ENCODE measurements at places on chromosomes 1 and 21.

DNA sequence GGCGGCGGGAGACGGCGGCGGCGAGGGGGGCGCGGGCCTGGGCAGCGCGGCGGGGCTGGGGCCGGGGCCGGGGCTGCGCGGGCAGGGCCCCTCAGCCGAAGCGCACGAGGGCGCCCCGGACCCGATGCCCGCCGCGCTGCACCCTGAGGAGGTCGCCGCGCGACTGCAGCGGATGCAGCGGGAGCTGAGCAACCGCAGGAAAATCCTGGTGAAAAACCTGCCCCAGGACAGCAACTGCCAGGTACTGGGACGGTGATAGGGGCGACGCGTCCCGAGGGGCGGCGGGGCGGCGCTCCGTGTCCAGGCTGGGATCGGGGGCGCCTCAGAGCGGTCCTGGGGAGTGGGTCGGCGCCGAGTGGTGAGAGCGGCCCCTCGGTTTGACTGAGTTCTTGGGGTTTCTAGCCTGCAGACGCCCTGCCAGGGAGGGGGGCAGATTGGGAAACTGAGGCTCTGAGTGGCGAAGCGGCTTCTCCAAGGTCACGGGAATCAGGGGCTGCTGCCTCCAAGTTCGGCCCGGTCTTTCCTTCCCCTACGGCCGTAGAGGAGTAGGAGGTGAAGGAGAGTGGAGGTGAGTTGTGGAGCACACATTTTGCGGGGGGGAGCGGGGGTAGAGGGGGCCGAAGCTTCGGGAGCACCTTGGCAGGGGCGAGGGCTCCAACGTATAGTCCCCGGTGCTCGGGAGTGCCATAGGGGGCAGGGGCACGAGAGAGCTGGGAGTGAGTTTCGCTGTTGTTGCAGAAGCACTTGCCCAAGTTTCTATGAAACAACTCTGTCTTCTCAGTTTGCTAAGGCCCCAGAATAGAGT lies 508 bp downstream of the RAVER2 start:
- peak; percentile 6 for DNase-seq

- DNase-seq, result no peak
Observed at GRCh38 chr21:31490443-31490842, 146.4 kb upstream of the TIAM1 start.

GRCh38 chr21:31326522-31327242 lies 17.4 kb downstream of the TIAM1 start:
- peak; percentile 51 for DNase-seq

GRCh38 chr1:222750651-222751050 lies 13.6 kb downstream of the FAM177B start:
- no peak for DNase-seq

- DNase-seq, result no peak
Observed at GRCh38 chr1:96464991-96465390, 256.6 kb upstream of the PTBP2 start.

DNA sequence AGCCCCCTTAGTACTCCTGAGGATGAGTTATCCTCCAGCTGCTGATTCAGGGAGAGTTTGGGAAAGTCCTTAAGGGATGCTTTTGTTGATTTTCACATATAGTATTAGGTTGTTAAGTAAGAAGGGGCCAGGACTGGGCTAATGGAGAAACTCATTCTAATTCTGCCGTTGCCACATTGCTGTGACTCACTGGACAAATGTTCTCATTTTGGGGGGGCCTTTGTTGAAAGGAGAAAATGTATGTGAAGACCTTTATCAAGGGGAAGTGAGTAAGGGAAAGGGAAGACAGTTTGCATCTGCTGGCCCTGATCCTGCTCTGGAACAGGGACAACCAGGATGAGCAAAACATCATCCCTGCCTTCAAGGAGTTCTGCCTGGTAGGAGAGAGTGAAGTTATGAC lies 123.2 kb upstream of the FGGY start:
- no peak for DNase-seq

DNA sequence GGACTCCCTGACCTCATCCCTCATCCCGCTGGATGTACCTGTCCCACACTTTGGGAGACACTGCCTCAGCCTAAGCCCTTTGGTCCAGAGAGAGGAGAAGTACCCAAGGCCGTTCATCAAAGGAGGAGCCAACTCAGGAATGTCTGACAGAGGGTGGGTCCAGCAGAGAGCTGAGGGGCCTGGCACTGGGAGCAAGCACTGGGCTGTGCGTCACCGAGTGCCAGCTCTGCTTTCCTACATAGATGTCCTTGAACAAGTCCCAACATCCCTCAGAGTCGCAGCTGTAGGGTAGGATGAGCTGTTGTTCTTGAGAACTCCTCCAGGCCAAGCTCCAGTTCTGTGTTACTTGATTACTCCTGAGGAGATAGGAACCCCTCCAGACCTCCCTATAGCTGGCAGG lies 68.8 kb upstream of the ACOT11 start:
- no peak for DNase-seq

DNA sequence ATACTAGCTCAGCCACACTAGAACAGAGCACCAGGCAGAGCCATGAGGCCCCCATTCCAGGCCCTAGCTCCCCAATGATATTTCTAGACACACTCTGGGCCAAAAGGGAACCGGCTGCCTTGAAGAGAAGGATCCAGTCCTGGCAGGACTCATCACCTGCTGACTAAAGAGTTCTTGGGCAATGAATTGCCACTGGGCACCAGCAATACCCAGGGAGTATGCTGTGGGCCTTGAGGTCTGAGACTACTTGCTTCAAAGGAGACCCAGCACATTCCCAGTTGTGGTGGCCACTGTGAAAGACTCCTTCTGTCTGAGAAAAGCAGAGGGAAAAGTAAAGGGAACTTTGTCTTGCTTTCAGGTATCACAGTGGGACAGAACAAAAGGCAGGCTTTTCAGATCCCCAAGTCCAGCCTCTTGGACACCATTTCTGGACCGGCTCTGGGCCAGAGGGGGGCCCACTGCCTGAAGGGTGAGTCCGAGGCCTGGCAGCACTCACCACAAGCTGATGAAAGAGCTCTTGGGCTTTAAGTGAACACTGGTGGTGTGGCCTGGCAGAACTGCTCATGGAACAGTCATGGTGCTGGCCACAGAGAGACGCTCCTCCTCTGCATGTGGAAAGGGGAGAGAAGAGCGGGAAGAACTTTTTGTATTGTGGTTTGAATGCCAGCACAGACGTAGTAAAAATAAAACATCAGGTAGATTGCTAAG lies 72.5 kb downstream of the CDC42BPA start:
- DNase-seq, result no peak

- no peak for DNase-seq
Observed at GRCh38 chr21:45581322-45581712, 39.1 kb upstream of the SLC19A1 start.

DNA sequence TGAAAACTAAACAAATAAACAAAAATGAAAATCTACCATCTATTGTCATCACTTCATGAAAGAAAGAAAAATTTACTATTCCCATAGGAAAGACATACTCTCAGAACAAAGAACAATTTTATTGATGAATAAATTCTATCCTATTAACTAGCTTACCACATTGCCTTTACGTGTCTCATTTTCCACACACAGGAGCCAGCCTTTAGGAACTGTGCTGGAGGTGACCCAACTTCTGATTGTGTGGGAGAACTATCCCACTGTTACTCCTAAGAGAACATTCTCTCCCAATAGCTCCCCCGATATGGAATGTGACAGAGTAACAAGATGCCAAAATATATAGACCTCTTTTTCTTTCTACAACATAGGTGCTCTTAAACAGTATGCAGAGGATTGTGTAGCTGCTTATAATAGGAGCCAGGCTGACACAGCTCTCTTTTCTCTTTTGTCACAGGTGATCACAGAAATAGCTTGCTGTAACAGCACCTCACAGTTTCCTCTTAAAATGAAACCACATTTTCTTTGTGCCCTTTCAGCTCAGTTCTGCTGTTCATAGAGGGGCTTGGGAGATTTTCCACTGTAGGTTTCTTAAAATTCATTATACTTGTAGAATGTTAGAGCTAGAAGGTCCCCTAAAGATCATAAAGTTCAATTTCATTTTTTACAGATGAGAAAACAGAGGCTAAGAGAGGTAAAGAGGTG lies 35.5 kb downstream of the C21orf91 start:
- no peak for DNase-seq

DNA sequence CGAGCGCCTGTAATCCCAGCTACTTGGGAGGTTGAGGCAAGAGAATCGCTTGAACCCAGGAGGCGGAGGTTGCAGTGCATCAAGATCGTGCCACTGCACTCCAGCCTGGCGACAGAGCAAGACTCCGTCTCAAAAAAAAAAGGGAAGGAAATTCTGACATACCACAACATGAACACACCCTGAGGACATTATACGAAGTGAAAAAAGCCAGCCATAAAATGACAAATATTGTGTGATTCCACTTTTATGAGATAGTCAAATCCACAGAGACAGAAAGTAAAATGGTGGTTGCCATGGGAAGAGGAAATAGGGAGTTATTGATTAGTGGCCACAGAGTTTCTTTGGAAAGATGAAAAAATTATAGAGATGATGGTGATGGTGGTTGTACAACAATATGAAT lies 41.7 kb downstream of the EVI5 start:
- no peak for DNase-seq

DNA sequence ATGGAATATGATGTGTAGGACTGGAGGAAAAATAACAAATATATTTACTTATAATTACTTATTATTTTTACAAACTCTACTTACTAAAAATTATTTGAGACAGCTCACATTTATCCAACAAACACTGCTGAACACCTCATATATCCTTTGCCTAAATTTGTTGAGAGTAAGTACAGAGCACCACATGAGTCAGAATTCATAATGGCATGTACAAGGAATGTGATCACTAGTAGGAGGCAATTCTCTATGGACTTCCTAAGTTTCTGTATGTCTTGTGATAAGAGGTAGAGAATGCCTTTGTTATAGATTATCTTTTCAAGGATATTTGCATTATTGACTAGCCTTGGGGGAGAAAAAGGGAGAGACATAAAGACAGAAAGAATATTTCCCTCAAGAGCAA lies 8.2 kb upstream of the ST6GALNAC3 start:
- DNase-seq, result no peak

DNA sequence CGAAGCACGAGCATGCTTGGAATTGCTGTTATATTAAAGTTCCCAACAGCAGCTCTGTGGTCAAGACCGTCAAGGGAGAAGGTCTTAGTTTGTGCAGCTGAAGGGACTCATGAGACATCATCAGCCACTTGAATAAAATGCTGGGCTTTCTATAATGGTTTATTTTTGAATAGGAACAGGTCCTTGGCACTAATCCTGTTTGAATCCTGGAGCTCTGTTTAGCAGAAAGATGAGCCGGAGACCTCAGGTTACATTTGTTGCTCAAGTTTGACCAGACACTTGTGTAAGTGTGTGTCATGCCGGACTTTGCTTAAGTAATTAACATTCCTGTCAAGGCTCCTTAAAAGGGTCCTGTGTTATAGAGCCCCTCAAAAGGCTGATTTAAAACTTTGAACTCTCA lies 186.5 kb downstream of the ROR1 start:
- DNase-seq, result no peak

DNA sequence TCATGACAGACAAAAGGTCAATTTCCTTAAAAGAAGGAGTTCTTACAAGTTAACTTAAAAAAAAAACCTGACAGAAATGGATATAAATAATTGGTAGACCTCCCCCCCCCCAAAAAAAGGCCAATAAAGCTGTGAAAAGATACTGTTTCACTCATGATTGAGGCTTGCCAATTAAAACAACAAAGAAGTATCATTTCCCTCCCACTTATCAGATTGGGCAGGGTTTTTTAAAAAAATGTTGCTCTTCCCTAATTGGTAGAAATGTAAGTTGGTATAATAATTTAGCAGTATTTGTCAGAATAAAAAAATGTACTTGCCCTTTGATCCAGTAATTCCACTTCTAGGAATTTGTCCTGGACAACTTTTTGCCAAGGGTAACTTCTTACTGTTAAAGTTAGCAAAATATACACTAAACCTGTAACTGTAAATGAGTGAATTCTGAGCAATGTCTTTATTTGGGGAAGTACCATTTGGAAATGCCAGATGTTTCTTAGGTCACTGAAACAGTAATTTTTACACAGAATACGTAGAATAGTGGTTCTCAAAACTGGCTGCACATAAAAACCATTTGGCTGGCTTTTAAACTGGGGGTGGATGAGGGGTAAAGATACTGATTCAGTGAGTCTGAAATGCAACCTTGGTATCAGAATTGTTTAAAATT lies 17.5 kb downstream of the RNF2 start:
- DNase-seq, result no peak

- DNase-seq, result no peak
Observed at GRCh38 chr1:185857442-185857841, 123.3 kb downstream of the HMCN1 start.

- DNase-seq, result no peak
Observed at GRCh38 chr1:106268070-106268469, 788.4 kb upstream of the PRMT6 start.

- DNase-seq, result no peak
Observed at GRCh38 chr1:147050654-147051053, 112.5 kb downstream of the NBPF12 start.

GRCh38 chr1:16960560-16961296 lies 19.7 kb downstream of the MFAP2 start:
- DNase-seq, result peak; percentile 82

DNA sequence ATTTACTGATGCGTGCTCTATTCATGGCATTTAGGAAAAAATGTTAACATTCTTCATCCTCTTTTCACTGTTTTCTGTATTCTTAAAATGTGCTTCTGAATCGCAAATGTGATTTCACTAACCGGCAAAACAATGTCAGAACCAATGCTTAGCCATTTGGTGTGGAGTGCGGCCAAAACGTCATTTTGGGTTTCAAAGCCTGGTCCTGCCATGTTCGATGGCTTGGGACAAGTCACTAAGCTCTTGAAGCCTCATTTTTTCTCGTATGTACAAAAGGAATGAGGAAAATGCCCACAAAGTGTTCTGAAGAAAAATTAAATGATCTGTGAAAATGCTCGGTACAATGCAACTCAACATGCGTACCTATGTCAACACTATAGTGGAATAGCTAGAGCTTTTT lies 175.3 kb downstream of the APP start:
- no peak for DNase-seq

DNA sequence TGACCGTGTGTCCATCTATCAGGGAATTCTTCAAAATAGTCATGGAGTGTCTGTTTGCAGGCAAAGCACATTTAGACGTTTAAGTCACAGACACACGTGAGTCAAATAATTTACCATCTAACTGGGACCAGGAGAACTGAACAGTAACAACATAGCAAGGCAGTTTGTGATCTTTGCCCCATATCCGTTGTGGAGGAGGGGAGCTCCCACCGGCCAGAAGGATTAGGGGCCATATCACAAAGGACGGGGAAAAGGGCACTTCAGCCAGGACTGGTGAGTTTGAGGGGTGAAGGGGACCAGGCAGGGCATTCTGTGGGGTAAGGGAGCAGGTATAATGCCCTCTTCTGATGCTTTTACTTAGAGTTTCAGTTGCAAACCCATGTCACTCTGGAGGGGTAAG lies 22.9 kb downstream of the ELAPOR1 start:
- DNase-seq, result no peak

- no peak for DNase-seq
Observed at GRCh38 chr1:228155596-228156514, 6.1 kb downstream of the GJC2 start.

All from stimulated activated CD4-positive, alpha-beta T cell treated with anti-CD3 and anti-CD28 coated beads, Interleukin-4, amount 100 ng/mL, for 1 hour (primary cell).